ENCODE measurements at places on chromosomes 2 and 18.

DNA sequence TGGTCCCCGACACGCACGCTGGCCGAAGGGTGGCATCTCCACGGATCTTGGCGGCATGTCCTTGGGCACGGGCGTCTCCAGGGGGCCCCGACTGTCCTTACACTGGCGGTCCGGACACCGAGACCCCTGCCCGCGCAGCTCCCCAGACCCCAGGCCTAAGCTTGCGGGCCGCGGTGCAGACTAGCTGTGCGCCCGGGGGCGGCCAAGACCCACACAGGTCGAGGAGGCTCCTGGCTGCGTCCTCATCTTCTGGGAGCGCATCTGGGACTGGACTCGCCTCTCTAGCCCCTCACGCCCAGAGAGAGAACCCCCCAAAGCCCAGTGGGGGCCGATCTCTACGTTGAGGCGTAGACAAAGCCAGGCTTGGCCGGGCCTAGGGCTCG, 475 bp upstream of the TWIST2 start:
- no peak for DNase-seq

DNA sequence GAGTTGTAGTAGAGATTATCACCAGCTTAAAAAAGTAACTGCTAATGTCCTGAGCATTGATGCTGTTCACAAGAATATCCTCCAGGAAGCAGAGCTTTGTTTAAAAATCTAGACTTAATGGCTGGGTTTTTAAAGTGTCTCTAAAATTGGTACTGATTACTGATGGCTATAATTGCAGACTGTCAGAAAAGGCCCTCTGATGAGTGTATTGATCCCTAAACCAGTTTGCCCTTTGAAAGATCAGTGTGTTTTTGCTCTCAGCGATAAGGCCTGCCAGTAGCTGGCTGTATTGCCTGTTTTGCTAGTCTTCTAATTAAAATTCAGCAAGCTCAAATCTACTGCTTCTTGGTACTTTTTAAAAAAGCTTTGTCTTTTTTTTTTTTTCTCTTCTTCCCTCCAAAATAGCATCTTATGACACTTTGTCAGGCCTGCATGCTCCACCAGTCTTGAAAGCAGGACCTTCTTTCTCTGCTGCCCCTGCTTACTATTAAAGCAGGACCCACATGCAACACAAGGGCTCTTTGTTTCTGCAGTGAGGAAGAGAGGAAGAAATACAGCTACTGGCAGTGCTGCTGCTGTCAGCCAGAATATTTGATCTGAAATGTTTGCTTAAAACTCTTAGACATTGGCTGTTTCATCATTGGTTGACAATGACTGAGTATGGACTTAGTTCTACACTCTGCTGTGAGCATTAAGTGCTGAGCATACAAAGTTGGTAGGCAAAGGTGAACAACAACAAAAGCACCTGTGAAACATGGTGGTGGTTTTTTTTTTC, 1.8 kb downstream of the SEC11C start:
- no peak for DNase-seq

DNA sequence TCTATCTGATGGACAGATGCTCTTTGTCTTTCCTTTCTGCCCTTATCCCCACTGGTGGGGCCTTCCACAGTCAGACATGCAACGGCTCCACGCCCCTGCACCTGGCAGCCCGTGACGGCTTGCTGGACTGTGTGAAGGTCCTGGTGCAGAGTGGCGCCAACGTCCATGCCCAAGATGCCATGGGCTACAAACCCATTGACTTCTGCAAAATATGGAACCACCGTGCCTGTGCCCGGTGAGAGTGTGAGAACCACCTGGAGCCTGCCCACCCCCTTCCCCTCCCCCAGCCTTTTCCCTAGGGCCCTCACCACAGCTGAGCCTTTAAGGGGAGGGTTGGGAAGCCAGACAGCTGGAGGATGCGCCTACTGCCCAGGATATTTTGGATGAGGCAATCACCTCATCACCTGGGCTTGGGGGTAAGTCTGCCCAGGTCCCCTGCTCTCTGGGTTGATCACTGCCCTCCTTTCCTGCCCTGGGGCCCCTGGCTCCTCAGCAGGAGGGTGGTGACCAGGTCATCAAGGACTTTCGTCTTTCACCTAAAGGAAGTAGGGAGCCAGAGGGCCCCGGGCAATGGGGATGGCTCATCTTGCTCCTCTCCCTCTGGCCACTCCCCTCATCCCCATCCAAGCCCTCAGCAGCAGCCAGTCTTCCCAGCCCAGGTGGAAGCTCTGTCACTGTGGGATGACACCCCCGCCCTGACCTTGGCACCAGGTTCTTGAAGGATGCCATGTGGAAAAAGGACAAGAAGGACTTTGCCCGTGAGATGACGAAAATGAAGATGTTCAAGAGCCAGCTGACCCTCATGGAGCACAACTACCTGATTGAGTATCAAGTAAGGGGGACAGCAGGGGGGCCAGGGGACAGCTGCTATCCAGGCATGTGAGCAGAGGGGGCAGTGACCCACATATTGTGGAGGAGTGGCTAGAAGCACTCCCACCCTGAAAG, 3.7 kb downstream of the ANKRD53 start:
- no peak for DNase-seq

DNA sequence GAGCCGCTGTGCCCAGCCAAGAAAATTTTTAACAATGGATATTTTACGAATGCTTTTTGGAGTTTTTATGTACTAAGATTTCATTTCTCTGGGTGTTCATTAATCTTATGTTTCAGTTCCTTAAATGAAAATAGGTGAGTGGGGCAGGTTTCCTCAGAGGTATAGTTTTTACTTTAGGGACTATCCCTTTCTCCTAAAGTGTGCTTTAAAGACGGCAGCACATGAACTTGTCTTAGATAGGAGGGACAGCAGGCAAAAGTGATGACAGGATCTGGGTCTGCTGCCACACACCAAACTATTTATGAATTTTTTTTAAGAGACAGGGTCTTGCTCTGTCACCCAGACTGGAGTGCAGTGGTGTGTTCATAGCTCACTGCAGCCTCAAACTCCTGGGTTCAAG, 8.0 kb upstream of the REL start:
- no peak for DNase-seq

- DNase-seq: no peak
Measured at GRCh38 chr2:238284802-238285515, 3.5 kb downstream of the PER2 start.

DNA sequence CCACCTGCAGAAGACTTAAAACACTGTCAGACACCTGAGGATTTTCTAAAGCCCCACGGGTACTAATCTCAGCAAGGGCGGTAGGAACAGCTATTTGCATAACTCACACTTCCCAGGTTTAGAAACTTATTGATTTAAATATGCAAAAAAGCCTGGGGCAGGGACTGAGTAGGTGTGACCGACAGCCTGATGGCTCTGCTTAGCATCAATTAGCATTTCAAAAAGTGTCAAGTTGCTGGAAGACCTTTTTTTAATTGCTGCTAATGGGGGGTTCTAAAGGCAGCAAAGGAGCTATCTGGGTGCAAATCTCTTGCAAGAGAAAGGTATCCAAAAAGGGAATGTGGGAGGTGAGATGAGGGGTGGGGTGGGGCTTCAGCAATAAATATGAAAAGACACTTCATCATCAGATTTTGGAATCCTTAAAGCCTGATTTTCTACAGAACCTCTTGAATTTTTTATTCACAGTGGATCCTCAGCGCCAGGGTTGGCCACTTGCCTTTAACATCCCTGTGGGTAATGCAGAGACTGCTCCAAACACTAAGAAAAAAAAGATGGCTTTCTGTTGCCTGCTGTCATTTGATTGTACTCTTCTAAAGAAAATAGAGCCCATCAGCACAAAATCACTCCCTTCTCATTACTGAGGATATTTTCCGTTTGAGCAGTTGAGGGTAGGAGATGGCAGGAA, 121.1 kb upstream of the RMP24 start:
- DNase-seq: no peak

DNA sequence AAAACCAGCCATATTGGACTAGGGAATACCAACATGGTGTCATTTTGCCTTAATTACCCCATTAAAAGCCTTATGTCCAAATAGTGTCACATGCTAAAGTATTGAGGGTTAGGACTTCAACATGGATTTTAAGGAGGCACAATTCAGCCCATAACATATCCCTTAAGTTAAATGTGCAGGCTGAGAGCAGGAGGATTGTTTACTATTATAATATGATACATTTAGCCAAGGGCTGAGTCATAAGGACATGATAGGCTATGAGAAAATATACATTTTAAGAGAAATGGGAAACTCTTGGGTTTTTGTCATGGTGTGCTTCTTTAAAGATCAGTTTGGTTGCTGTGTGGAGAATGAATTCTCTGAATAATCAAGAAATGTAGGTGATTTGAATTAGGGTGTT, 136.8 kb downstream of the RDH14 start:
- no peak for DNase-seq

- DNase-seq: no peak
Measured at GRCh38 chr2:120498576-120499394, 152.8 kb downstream of the INHBB start.

DNA sequence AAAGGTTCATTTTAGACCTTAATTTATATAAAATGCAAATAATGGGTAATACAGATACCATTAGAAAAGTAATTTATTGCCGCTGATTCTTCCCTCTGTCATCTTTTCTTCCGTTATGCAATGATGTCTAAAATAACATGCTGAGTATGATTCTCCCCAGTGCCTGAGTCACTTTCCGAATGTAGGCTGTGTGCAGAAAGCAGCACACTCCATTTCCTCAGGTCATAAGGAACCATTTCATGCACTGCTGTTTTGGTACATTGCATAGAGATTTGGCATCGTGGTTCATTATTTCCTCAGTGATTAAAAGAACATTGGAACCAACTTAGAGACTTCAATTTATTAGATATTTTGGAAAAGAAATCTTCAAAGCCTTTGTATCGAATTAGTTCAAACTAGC, 173.5 kb downstream of the CDH2 start:
- DNase-seq: no peak

GRCh38 chr2:181810823-181811695, 80.5 kb upstream of the ITPRID2 start:
- peak; percentile 15 for DNase-seq

- DNase-seq: no peak
Measured at GRCh38 chr18:50590593-50590992, 30.7 kb downstream of the MAPK4 start.

DNA sequence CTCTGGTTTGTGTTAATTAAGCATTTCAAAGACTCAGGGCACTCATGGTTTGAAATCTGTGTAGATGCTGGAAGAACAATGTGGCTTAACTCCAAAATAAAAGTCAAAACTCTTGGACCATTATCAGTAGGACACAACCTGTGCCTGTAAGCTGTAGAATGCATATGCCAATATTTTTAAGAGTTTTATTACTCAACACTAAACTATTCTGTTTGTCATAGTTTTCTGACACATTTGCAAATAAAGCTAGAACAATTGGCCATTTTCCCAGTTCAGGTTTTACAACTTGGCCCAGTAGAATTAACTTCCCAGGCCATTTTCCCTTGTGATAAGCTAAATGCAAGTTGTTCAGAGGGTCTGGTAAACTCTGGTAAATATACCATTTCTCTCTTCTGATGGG, 713.1 kb downstream of the CBLN2 start:
- no peak for DNase-seq

DNA sequence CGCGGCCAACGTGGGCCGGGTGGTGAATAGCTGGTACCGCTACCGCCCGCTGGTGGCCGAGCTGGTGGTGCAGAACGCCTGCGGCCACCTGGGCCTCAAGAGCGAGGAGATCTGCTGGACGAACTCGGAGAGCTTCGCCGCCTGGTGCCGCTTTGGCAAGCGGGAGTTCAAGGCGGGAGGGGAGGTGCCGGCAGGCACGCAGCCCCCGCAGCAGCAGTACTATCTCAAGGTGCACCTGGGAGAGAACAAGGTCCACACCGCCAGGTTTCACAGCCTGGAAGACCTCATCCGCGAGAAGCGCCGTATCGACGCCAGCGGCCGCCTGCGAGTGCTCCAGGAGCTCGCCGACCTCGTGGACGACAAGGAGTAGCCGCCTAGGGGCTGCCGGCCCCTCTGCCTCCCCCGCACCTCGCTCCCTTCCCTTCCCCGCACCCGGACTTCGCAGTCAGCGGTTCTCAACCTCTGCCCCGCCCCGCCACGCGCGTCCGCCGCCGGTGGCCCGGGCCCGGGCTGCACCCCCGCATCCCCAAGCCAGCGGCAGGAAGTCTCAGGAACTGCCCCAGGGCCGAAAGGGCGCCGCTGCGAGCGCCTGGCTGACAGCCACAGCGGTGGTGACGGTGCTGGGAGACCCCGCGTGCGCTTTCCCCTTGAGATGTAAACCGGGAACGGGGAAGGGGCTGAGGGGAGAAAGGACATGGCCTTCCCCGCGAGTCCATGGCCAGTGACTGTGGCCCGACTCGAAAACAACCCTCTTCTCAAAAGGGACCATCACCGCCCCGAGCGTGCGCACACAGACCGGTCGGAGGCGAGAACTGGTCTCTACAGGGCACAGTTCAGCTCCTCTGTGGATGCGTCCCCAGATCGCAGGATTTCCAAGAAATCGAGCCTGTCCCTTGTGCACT, 2.2 kb downstream of the LRATD1 start:
- no peak for DNase-seq

- peak; percentile 4 for DNase-seq
Measured at GRCh38 chr2:156589381-156590079, 153.4 kb downstream of the GPD2 start.

GRCh38 chr2:229910832-229911412, 10.9 kb downstream of the TRIP12 start:
- DNase-seq: peak; percentile 51

DNA sequence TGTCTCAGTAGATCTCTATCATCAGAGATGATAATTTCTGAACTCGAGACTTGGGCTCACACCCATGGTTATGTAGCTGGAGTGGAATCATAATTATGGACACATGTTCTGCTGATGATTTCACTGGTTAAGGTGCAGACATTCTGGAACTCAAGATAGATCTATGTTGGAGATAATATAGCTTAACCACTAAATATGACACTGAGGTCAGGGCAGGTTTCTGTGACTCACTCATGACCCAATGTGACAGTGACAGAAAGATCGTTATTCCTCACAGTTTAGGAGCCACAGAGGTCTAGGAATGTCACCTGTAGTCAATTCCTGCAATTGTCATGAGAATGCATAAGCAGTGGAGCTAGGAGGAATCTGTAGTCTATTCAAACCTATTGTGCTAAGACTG, 828.6 kb downstream of the TRIB2 start:
- DNase-seq: no peak

GRCh38 chr18:31398191-31398590, 21.6 kb downstream of the DSG4 start:
- DNase-seq: no peak

GRCh38 chr18:25169701-25170100, 182.3 kb downstream of the ZNF521 start:
- DNase-seq: no peak

- no peak for DNase-seq
Measured at GRCh38 chr2:192369969-192370368, 175.2 kb upstream of the TMEFF2 start.

DNA sequence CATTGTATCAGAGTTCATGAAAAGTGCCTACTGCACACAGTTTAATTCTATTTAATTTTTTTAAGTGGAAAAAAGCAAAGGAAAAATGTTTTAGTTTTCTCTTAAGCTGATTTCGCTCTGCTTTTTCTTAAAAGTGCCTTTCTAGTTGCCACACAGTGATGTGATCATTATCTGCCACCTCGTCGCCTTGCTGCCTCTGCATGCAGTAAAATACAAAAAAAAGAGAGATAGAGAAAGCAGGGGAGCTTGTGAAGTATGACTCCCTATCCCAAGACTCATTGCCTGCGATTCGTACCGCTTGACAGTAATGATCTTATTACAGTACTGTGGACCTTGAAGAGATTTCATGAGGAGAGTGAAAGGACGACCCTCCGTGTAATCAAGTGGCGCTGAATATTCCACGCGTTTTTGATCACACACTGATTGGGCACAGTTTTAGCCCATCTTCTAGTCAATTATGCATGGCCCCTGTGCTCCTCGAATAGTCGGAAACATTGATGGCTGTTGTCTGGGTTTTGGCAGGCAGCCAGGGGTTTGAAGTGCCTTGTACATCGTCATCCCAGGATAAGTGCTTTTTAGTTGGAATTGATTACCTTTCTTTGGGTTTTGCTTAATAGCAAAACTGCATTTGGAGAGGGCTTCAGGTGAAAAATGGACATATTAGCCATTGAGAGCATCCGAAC, 188.3 kb downstream of the GBX2 start:
- DNase-seq: no peak
